CD4-positive, alpha-beta T cell treated with Interleukin-17A for 1 hour (primary cell): ENCODE measurements at places on chromosomes 11 and 22.

GRCh38 chr11:118338637-118339061 lies 3.9 kb downstream of the CD3D start:
- DNase-seq, result peak; percentile 94

GRCh38 chr22:24681236-24681635 lies 78.2 kb downstream of the GGT1 start:
- DNase-seq, result no peak

DNA sequence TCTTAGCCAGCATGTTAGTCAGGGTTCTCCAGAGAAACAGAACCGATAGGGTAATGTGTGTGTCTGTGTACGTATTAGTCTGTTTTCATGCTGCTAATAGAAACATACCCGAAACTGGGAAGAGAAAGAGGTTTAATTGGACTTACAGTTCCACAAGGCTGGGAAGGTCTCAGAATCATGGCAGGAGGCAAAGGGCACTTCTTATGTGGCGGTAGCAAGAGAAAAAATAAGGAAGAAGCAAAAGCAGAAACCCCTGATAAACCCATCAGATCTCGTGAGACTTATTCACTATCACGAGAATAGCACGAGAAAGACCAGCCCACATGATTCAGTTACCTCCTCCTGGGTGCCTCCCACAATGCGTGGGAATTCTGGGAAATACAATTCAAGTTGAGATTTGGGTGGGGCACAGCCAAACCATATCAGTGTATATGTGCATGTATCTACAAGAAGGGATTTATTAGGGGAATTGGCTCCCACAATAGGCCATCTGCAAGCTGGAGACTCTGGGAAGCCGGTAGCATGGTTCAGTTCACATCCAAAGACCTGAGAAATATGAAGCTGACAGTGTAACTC lies 173.7 kb upstream of the NECTIN1 start:
- DNase-seq, result no peak

GRCh38 chr22:20199906-20200305 lies 49.1 kb upstream of the CCDC188 start:
- DNase-seq, result no peak

GRCh38 chr11:924406-925157 lies 1.1 kb upstream of the AP2A2 start:
- DNase-seq, result no peak

GRCh38 chr22:48138427-48138826 lies 1376.0 kb downstream of the TBC1D22A start:
- no peak for DNase-seq

DNA sequence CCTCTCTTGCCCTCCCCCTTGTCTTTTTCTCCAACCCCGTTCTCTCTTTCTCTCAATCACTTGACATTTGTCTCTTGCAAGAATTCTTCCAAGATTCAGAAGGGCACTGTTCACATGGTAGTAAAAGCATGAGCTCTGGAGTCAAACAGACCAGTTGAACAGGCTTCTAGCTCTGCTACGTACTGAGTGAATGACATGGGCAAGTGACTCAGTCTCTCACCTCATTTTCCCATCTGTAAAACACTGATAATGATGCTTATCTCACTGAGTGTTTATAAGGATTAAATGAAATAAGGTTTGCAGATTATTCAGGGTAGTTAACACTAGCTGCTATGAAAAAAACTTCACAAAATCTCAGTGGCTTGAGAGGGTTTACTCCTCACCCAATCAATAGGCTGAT lies 5.9 kb upstream of the IL10RA start:
- DNase-seq, result no peak
